ENCODE measurements at places on chromosomes 12 and 14.

DNA sequence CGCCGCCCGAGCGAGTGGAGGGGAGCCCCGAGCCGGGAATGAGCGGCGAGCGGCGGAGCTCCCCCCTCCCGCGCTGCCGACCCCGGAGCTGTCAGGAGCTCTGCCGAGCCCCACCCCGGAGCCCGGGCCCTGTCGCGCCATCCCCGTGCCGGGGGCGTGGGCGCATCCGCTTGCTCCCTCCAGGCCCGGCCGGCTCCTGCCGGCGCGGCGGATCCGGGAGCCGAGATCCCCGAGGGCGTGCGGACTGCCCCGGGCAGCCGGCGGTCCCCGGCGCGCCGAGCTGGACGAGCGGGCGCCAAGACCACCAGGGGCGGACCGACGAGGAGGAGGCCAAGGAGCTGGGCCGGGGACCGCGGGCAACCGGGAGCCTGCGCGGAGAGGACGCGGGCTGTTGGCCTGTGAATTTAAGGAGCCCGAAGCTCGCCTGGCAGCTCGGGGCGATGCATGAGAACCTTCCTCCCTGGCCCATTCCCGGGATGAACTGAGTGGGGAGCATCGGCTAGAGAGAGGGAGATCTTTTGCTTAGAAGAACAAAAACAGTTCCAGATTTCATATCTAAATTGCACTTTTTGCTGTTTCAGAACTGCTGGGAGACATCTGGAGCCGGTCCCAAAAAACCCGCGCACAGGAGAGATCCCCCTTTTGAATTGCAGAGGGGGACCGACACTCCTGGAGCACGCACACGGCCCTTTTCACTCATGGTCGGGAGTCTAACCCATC is 2.0 kb downstream of the PTHLH start:
- DNase-seq = no peak

- DNase-seq = no peak
Observed at GRCh38 chr12:104094284-104094683, 30.0 kb downstream of the HCFC2 start.

DNA sequence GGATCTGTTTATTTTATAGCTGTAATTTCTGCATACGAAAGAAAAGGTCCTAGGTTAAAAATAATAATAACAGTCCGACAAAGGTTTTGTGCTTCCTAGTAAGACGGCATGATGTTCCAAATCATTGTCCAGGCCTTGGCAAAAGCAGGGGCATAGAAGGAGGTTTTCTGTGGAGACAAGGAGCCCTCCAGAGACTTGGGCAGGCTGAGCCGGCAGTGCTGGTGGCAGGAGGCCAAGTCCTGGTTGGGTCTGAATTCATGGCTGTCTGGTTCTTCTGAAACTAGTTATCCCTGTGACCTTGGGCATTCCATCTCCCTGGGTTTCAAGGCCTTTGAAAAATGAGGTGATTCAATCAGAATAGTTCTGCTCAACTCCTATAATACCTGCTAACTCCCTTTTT is 44.0 kb downstream of the KCNK13 start:
- no peak for DNase-seq

- no peak for DNase-seq
Observed at GRCh38 chr12:43293396-43293795, 258.6 kb downstream of the ADAMTS20 start.

- DNase-seq = no peak
Observed at GRCh38 chr12:58414398-58414871, 473.1 kb downstream of the ATP23 start.

DNA sequence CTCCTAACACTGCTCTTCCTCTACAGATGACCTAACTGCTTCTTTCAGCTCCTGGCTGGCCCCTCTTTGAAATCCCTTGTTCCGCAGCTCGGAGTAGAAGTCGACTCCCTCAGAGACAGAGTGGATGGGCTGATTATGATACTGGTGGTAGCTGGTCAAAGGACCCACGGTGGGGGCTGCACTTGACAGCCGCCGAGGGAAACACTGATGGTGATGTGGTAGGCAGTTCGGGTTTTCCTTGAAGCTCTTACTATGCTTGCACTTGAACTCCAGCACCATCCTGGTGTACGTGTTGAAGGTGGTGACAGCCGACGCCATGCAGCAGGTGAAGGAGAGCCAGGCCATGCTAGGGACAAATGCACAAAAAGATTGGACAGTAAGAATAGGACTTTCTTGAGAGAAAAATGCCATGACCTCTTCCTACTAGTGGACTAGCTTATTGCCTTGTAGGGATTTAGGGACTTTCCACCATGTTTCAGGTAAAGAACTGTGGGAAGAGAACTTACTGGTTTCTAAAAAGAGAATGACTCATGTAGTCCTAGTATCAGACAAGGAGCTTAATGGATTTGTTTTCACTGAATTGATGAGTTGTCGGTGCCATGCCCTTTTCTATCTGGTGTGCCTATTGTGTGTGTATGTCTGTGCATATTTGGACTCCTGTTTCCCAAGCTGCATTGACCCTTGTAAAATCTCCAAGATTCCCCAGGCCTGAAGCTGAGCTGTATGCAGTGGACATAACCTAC is 18.4 kb downstream of the GSG1 start:
- DNase-seq = no peak

GRCh38 chr12:106790020-106790419 is 15.5 kb downstream of the RIC8B start:
- DNase-seq = no peak

DNA sequence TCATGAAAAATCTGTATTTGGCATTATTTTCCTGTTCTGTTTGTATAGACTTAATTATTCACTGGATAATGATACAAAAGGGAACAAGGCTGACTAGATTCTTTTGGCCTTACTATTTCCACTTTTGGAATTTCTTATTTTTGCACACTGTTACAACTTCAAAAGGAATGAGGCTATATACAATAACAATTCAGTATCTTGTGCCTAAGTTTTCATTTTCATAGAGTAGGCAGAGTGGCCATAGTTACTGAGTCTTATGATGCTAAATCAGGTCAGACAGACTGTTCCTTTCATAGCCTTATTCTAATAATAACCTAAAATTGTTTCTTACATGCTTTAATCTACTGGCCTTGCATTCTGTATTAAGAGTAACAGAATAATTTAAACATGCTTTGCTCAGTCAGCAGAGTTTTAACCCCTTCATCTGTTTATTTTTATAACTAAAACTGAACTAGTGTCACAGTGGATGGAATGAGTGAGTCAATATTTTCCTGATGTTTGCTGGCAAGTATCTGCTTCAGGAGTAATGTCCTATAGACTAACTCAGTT is 10.5 kb downstream of the TTC8 start:
- DNase-seq = no peak

DNA sequence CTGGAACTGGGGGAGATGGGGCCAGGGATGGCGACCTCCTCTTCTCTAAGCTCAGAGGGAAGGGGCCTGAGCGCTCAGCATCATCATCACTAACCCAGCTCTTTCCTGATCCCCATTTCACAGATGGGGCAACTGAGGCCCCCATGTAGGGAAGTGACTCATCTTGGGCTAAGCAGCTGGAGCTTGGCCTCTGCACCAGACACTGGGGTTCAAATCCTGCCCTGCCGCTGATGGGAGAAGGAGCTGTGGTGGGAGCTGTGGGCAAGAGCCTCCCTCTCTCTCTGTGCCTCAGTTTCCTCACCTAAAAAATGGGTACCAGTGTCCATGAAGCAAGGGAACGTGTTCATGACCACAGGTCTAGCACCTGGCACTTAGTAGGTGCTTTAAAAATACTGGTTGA is 2.6 kb upstream of the TRPV4 start:
- DNase-seq = no peak

DNA sequence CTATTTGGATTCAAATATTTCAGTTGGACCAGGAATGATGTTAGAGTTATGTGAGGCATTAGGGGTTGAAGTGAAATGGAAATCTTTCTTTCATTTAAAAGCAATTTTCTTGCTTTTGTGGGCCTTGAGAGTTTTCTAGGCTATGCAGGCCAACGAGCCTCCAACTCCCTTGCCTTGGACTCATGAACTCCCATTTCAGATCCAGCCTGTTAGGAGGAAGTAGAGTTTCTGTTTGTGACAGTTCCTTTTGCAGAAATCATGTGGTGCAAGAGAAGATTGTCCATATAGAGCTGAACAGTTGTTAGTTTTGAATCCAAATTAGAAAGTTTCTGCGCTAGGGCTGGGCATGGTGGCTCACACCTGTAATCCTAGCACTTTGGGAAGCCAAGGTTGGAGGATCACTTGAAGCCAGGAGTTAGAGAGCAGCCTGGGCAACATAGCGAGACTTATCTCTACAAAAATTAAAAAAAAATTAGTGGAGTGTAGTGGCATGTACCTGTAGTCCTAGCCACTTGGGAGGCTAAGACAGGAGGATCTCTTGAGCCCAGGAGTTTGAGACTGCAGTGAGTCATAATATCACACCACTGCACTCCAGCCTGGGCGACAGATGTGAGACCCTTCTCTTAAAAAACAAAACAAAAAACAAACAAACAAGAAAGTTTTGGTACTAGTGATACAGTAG is 47.3 kb upstream of the MED13L start:
- DNase-seq = no peak

DNA sequence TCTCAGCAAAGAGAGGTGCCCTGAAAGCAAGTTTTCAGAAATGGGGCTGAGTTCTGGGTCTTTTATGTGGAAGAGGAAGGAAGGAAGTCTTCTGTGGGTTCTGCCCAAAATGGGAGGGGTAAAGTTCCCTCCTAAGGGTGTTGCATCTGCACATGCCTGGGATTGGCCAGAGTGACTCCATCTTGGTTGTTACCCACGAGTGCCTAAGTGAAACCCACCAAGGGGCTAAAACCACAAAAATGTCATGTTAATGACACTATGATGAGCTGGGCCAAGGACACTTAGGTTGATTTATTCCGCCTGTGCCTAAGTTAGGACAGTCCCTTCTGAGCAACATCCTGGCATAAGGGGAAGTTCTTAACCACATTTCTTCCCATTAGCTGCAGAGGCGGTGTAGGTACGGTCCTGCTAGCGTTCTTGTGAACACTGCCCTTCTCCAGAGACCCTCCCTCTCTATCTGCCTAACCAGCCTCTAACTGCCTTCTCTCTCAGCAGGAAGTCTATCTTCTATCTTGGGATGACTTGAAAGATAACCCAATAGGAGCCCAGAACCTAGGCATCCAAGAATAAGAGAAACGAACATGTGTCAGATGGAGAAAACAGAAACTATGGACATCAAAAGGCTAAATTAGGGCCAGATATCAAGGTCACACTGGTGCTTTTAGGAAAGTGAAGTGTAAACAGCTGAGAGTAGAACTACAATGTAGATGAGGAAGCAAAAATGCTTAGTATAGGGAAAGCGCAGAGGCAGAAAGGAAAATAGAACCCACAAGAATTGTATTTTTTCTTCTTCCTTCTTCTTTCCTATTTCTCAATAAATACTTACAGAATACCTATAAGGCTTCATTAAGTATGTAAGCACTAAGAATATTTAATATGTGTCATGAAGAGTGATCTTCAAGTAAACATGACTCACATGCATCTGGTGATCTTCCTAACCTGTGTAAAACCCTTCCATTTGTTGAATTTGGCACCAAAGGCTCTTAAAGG is 104.2 kb upstream of the AMN1 start:
- DNase-seq = no peak

- DNase-seq = no peak
Observed at GRCh38 chr14:53716578-53716977, 240.0 kb downstream of the BMP4 start.

DNA sequence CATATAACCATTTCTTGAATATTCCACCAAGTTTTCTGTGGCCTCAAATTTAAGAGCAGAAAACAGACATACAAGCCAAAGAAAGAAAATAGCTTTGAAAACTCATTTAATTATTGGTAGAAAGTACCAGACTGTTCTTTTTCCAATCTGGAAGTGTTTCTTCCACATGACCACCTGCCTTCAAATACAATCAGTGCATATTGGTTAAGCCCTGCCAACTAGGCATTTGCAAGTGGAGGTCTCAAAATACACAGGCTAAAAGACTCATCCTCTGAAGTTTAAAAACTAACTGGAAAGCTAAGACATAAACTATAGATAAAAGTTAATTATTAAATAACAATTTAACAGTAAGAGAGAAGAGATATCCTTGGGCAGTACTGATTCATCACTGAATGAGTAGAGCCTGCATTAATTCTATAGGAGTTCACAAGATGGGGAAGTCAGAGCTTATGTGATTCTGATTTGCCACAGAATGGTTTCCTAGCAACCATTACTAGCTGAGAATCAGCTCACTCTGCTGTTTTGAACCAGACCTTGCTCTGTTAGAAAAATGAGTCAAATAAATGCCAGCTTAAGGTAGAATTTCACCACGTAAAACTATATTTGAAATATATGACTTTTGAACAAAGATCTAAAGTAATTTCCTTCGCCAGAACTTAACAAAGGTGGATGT is 433.8 kb downstream of the FUT8 start:
- no peak for DNase-seq

DNA sequence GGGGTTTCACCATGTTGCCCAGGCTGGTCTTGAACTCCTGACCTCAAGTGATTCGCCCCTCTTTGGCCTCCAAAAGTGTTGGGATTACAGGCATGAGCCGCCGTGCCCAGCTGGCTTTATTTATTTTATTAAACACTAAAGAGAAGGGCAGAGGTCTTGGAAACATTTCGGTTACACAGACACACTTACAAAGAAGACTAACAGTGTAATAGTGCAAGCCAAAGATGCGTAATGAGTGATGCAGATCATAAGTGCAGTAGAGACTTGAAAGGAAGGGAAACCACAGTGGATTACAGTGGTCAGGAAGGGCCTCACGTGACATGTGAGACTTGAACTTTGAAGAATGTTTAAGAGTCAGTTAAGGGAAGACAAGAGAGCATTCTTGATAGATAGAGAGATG is 33.9 kb upstream of the CDK17 start:
- DNase-seq = no peak

- no peak for DNase-seq
Observed at GRCh38 chr14:93008381-93008780, 85.4 kb downstream of the CHGA start.

DNA sequence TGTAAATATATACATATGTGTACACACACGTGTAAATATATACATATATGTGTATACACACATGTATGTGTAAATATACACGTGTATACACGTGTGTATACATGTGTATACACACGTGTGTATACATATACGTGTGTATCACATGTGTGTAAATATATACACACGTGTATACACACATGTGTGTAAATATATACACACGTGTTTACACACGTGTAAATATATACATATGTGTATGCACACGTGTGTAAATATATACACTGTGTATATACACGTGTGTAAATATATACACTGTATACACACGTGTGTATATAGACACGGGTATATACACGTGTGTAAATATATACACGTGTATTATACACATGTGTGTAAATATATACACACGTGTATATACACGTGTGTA is 71.7 kb downstream of the RPAP3 start:
- DNase-seq = no peak

- no peak for DNase-seq
Observed at GRCh38 chr14:73358187-73358586, 100.2 kb downstream of the NUMB start.

GRCh38 chr14:33948145-33948868 is 2.6 kb downstream of the EGLN3 start:
- no peak for DNase-seq

All from ureter (tissue), 1 donor.